ENCODE measurements at places on chromosomes 5 and 9.

DNA sequence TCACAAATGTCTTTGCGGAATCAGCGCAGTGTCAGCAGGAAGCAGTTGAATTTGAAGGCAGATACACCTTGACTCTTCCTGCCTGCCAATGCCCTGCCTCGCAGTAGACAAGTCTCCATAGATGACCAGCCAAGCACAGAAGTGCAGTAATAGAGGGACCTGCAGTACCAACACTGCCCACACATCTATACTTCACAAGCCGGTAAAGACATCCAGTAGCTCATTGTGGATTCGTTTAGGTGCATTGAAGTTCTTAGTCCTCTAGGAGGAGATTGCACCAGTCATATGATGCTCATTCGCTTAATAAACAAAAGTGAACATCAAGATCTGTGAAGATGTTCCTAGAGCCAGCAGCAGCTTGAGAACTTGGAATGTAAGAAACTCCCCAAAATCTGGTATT, 7.1 kb upstream of the IFNA2 start:
- no peak for DNase-seq

DNA sequence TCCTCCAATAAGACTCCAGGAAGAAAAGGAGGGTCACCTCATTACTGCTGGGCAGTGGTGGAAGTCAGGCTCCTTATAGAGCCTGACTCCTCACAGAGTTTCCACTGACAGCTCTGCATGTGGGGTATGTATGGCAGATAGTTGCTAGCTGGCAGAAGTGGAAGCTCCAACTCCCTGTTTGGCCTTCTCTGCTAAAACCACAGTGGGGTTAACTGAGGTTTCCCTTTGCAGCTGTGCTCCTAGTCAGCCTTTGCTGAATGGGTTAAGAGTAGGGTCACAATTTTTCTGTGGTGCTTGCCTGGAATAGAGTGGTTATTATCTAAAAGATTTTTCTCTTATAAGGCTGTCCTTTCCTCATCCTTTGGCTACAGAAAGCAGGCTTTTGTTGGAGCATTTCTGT, 327.5 kb downstream of the FBXL17 start:
- no peak for DNase-seq

- DNase-seq = no peak
These were observed 106.7 kb downstream of the FAM174A start for GRCh38 chr5:100641833-100642232.

- DNase-seq = no peak
These were observed 190.8 kb downstream of the MED10 start for GRCh38 chr5:6187501-6187900.

- DNase-seq = no peak
These were observed 1028.5 kb downstream of the NR2F1-AS1 start for GRCh38 chr5:92552206-92553160.

GRCh38 chr5:17912794-17913193, 278.5 kb downstream of the TAF11L14 start:
- DNase-seq = no peak

- no peak for DNase-seq
These were observed 16.0 kb upstream of the PAPPA start for GRCh38 chr9:116137581-116137980.

DNA sequence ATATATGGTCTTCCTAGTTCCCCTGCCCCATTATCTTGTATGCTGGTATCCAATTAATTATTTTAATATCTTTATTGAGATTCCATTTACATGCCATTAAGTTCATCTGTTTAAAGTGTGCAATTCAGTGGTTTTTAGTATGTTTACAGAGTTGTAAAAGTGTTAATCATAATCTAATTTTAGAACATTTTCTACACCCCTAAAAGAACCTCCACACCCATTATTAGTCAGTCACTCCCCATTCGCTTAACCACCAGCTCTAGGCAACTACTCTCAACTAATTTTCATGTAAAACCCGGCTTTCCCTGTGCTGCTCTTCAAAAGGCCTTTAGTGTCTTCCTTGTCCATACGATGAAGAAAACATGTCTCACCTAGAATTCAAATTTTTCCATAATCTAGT, 20.8 kb upstream of the CAVIN4 start:
- no peak for DNase-seq

- DNase-seq = no peak
These were observed 1.2 kb downstream of the LOX start for GRCh38 chr5:122076669-122077365.

DNA sequence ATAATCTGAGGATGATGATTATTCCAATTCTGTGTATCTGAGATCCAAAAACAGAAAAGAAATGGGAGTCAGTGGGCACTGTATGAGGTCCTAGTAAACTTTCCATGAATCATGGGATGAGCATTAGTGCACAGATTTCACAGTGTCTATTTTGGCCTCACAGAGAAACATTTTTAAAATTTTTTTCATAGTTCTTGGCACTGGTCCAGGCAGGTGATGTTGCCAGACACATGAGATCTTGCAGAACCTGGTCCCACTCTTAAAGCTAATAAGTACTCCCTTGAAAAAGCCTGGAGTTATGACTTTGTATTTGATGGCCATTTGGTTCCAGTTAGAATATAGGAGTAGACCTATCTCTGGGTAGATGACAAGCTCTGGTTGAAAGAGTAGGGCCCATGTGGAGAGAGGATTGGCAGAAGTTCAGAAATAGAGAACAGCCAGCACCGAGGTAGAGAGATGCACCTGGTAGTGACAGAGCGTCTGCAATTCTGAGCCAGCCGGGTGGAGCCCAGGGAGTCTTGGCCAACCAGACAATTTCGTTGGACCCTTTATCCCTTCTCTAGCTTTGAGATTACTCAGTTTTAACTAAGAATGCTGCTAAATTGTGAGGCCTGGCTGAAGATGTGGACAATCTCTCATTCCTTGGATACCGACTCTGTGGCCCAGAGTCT, 6.3 kb upstream of the TNFSF15 start:
- no peak for DNase-seq

DNA sequence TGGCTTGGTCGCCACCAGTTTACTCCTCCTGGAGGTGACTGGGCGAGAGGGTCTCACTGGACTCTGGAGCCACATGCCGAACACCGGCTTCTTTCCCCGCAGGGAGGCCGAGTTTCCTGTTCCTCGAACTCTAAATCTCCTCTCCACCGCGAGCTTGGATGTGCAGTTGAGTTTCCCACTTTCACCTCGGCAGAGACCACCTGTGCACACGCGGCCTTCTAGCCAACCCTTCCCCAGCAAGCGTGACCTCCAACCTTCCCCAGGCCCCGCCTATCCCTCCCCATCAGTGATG, 380.1 kb downstream of the IRX2 start:
- DNase-seq = no peak

Measured in activated T-cell treated with anti-CD3 and anti-CD28 coated beads, Interleukin-2, amount 50 U/mL, for 1 hour (primary cell).